ENCODE measurements at places on chromosomes 4 and X.

GRCh38 chr4:72094059-72094797, 62.4 kb downstream of the NPFFR2 start:
- no peak for DNase-seq

- no peak for DNase-seq
Observed at GRCh38 chr4:78022517-78022916, 34.6 kb upstream of the FRAS1 start.

DNA sequence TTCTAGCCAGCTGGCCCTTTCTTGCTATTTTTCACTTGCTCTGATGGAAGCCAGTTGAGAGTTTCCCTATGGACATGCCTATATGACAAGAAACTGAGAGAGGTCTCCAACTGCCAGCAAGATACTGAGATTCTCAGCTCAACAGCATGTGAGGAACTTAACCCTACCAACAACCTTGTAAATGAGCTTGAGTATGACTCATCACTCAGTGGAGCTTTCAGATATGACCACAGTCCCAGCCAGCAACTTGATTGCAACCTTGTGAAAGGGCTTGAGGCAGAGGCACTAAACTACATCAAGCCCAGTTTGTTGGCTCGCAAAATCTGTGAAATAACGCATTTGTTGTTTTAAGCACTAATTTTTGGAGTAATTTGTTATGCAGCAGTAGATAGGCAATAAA, 175.8 kb downstream of the COMMD8 start:
- peak; percentile 62 for DNase-seq

GRCh38 chrX:39492497-39493162, 605.1 kb downstream of the BCOR start:
- DNase-seq, result no peak

- DNase-seq, result no peak
Observed at GRCh38 chr4:126898815-126899214, 733.9 kb upstream of the INTU start.

DNA sequence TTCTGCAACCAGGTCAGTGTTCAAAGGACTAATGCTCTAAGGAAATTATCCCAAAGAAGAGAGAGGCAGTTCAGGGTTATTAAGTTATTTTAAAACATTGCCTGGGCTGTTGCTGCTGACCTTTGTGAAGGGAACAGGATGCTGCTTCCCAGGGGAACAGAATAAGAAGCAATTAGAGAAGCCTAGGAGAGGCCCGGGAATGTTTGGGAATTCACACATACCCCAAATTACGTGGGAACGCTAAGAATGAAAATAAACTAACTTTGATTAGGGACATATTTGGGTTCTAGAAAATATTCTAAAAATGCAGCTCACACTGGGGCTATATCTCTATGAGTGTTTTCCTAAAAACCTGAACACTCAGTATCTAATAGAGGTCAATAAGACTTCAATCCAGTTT, 243.1 kb upstream of the FTHL17 start:
- DNase-seq, result peak; percentile 31

DNA sequence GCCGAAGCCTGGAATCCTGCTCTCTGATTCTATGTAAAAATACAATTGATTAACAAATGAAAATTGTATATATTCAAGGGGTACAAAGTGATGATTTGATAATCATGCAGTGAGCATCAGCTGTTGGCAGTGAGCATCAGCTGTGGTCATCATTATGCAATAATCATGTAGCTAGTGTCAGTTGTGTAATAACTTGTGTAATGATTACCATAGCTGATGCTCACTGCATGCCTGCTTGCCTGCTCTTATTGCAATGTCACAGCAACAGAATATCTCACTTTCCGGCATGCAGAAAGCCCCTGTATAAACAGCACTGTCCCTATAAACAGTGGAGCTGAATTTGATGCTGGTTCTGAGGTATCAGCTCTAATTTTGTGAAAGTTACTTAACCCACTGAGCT, 46.8 kb downstream of the SULT1B1 start:
- DNase-seq, result peak; percentile 80

DNA sequence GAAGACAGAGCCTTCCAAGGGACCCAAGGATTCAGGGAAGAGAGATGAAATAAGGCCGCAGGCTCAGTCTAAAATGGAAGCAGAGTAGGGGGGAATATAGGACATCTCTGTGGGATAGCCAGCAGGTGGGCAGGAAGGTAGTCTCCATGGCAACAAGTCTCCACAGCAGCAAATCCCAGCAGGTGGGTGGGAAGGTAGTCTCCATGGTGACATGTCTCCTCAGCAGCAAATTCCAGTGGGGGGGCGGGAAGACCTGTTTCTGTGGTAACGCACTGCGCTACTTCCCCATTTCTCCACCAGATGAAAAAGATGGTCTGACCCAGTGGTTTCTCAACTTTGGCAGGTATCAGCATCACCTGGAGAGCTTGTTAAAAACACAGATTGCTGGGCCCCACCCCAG, 18.3 kb downstream of the NLGN3 start:
- DNase-seq, result no peak

GRCh38 chrX:79231662-79232061, 87.2 kb downstream of the GPR174 start:
- no peak for DNase-seq

All from fibroblast of pulmonary artery (primary cell).